ENCODE measurements at places on chromosomes 12 and 14. TPM values are rescaled to one million over a fixed set of nuclear protein-coding genes. Genes with fewer than 3 reads are reported as not detected.

DNA sequence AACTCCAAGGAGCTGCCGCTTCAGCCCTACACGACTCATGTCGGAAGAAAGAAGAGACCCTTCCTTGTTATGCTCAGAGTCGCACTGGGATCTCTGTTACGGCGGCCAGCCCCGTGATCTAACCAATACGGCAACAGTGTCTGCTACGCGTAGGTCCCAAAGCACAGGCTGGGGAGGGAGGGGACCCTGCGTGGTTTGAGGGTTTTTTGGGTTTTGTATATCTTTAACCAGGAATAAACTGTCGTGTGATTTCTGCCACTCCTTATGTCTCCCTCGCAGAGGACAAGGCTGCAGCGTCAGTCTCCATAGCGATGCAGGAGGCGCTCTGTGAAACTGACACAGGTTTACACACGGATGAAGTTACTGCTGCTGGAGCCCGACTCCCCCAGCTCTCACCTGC lies 60.0 kb upstream of the DIO3 start:
- DNase-seq: no peak

DNA sequence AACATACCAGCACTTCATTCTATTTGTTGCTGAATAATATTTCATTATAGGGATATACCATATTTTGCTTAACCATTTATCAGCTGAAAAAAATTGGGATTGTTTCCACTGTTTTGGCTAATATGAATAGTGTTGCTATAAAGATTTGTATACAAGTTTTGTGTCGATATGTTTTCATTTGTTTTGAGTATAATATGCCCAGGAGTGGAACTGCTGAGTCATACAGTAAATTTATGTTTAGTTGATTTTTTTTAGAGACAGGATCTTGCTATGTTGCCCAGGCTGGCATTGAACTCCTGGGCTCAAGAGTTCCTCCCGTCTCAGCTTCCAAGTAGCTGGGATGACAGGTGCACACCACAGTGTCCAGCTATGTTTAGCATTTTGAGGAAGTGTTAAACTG lies 131.5 kb upstream of the TMCC3 start:
- DNase-seq: no peak

DNA sequence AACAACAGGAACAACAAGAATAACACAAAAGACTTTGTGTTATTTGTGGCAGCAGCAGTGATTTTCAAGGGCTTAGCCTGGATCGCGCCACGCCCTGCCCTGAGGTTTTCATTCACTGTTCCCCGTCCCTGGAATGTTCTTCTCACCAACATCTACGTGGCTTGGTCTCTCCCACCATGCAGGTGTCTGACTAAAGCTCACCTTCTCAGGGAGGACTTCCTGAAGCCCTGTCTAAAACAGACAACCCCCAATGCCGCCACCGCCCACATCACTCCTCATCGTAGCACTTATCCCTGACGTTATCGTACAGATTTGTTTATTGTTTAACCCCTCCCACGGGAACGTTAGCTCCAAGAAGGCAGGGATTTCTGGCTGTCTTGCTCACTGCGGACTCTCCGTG lies 40.4 kb downstream of the P2RX4 start:
- no peak for DNase-seq

GRCh38 chr12:20555015-20555414 lies 140.1 kb upstream of the SLCO1C1 start:
- DNase-seq: no peak

Gene PLEKHG7
- not detected for total RNA-seq

Gene KRT74
- total RNA-seq: not detected
